ENCODE measurements at places on chromosomes 11 and 22. TPM values are rescaled to one million over a fixed set of nuclear protein-coding genes. Genes with fewer than 3 reads are reported as not detected.

Gene SCGB1D2
- total RNA-seq, result not detected

Gene SYT13
- total RNA-seq, result not detected

GRCh38 chr11:66624450-66624849 lies 8.0 kb downstream of the RBM14 start:
- H3K27me3 ChIP-seq, result no peaks in the 10 kb centered on the region
- no peaks in the 10 kb centered on the region for H3K4me1 ChIP-seq
- H3K27ac ChIP-seq, result no peak overlapping the region
- DNase-seq, result no peak
- H3K36me3 ChIP-seq, result peaks cover 55% of the 10 kb centered on the region

DNA sequence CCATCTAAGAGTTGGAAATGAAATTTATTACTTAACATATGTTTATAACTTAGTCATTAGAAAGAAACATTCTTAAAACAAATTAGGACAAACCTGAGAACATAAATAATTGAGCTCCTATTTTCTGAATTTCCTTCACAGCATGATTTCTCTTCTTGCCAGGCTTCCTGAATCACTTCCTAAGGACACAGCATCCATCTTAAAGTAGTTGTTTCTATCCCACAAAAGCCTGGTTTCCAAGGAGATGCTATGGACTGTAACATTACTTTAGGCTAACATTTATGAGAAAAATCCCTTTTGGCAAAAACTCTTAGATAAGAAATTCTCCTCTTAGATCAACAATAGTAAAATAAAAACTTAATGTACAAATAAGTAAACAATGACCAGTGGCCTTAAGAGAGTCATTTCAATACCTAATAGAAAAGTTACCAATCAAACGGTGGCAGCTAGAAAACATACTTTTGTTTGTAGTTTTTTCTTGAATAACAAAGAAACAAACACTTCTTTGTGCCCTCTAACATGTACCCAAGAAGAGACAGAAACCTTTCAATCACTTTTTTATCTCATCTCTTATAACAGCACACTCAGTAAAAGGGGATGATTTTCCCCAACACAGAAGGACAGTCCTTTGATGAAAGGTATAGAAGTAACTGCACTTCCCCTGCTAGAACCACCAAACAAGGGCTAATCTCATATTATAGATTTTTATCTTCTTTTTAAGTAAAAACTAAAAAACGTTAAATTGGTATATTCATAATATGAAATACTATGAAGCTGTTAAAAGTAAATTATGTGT lies 74.5 kb downstream of the TTC28 start:
- no peaks in the 10 kb centered on the region for H3K36me3 ChIP-seq
- DNase-seq, result no peak
- H3K4me1 ChIP-seq, result no peaks in the 10 kb centered on the region
- H3K27me3 ChIP-seq, result no peaks in the 10 kb centered on the region
- H3K27ac ChIP-seq, result no peak overlapping the region
- no peak overlapping the region for H3K4me3 ChIP-seq

DNA sequence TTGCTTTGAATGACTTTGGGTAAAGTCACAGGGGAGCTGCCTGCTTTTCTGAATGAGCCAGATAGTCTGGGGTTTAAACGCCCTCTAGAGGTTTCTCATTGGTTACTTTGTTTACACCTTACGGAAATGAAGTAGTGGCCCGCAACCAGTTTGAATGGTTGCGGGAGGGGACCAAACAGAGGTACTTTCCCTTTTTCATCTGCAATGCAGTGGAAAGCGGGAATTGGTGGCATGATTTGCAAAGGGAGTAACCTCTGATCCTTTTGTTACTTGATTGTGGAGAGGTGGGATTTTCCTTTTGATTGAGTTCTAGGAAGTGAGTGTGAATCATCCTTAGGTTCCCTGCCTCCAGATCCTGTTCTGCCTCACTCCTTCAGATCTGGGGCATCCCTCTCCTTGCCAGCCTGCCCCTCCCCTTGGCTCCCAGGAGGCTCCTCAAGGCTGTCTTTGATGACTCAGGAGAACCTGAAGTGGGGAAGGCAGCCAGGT lies 15.9 kb upstream of the GLYATL1 start:
- H3K27ac ChIP-seq, result peak overlapping the region; percentile 3
- H3K4me1 ChIP-seq, result no peaks in the 10 kb centered on the region
- DNase-seq, result no peak
- H3K36me3 ChIP-seq, result no peaks in the 10 kb centered on the region

GRCh38 chr11:125063429-125064043 lies 431 bp downstream of the SLC37A2 start:
- H3K4me3 ChIP-seq, result peak overlapping the region; percentile 62
- no peak for DNase-seq
- no peaks in the 10 kb centered on the region for H3K36me3 ChIP-seq
- H3K27me3 ChIP-seq, result no peaks in the 10 kb centered on the region
- peaks cover 8% of the 10 kb centered on the region for H3K4me1 ChIP-seq
- peak overlapping the region; percentile 52 for H3K27ac ChIP-seq

- DNase-seq, result no peak
- H3K36me3 ChIP-seq, result no peaks in the 10 kb centered on the region
- H3K4me3 ChIP-seq, result no peak overlapping the region
- no peak overlapping the region for H3K27ac ChIP-seq
- no peaks in the 10 kb centered on the region for H3K4me1 ChIP-seq
These were observed 15.9 kb downstream of the MED15 start for GRCh38 chr22:20523086-20523983.

GRCh38 chr11:130849215-130849568 lies 67.1 kb downstream of the SNX19 start:
- no peak for DNase-seq
- no peak overlapping the region for H3K4me3 ChIP-seq
- no peaks in the 10 kb centered on the region for H3K4me1 ChIP-seq

- H3K4me1 ChIP-seq, result peaks cover 10% of the 10 kb centered on the region
- H3K36me3 ChIP-seq, result no peaks in the 10 kb centered on the region
- H3K4me3 ChIP-seq, result no peak overlapping the region
- no peaks in the 10 kb centered on the region for H3K27me3 ChIP-seq
- no peak overlapping the region for H3K27ac ChIP-seq
These were observed 4.6 kb upstream of the KCNJ5 start for GRCh38 chr11:128886406-128887124.

- no peak overlapping the region for H3K4me3 ChIP-seq
- no peak overlapping the region for H3K27ac ChIP-seq
- no peaks in the 10 kb centered on the region for H3K4me1 ChIP-seq
- H3K36me3 ChIP-seq, result no peaks in the 10 kb centered on the region
- no peaks in the 10 kb centered on the region for H3K27me3 ChIP-seq
- no peak for DNase-seq
These were observed 58.3 kb downstream of the CYTH4 start for GRCh38 chr22:37340331-37341262.

GRCh38 chr11:43135966-43136534 lies 175.7 kb upstream of the API5 start:
- no peaks in the 10 kb centered on the region for H3K27me3 ChIP-seq
- no peaks in the 10 kb centered on the region for H3K36me3 ChIP-seq
- no peaks in the 10 kb centered on the region for H3K4me1 ChIP-seq
- H3K4me3 ChIP-seq, result no peak overlapping the region
- H3K27ac ChIP-seq, result no peak overlapping the region

All from right lobe of liver (tissue), 6 donors.